ENCODE measurements at places on chromosomes 7 and 10.

DNA sequence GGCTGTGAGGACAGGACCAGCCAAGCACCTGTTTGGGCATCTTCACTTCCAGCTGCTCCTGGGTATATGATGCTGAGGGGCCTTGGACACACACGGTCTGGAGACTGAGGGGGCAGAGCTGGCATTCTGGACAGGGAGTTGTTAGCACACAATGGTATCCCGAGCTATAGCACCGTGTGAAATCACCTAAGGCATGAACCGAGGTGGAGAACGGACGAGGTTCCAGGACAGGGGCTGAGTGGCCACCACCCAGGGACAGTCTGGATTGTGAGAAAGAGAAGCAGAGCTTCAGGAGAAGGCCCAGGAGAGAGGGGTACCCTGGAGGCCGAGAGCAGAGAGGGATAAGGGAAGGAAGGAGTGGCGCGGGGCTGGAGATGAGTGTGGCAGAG is 571.8 kb downstream of the TCERG1L start:
- no peak for ATAC-seq

- no peak for ATAC-seq
Observed at GRCh38 chr7:147978651-147979050, 611.9 kb upstream of the C7orf33 start.

DNA sequence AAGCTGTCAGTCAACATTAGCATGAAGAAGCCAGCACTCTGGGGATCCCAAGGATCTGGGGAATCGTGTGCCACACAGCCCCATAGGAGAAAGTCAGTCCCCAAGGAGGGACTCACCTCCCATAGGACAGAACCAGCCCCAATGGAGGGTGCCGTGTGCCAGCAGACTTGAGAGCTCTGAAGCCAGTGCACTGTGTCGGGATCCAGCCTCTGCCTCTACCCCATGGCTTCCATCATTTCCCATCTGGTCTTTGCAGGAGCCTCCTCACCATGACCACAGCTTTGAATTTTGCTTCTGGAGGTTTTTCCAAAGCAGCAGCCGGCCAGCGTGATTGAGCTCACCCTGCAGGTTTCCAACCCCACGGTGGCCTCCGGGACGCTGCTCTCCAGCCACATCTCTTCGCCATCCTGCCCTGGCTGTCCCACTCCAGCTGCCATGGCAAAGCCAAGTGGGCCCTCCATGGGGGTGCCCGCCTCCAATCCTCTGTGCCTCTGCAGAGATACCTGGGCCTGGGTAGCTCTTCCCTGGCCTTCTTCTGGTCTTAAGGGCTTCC is 171.8 kb upstream of the SHH start:
- ATAC-seq = no peak

GRCh38 chr7:157886711-157887110 is 549.9 kb downstream of the DNAJB6 start:
- no peak for ATAC-seq

GRCh38 chr7:42790196-42790595 is 121.7 kb downstream of the C7orf25 start:
- no peak for ATAC-seq

- ATAC-seq = peak; percentile 46
Observed at GRCh38 chr7:22109761-22110160, 164.1 kb upstream of the CDCA7L start.

DNA sequence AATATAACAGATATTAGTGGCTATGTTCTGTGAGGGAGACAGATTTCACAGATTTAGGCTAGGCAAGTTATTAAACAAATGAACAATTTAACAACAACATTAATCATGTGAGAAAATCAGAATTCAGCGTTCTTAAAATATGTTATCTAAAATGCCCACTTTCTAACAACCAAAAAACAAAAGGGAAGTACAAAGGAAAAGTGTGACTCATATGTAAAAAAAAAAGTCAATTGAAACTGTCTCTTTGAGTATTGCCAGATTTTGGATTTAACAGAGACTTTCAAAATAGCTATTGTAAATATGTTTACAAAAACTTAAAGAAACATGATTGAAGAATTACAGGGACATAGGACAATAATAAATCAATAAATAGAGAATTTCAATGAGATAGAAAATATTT is 34.8 kb upstream of the ARHGAP22 start:
- no peak for ATAC-seq

DNA sequence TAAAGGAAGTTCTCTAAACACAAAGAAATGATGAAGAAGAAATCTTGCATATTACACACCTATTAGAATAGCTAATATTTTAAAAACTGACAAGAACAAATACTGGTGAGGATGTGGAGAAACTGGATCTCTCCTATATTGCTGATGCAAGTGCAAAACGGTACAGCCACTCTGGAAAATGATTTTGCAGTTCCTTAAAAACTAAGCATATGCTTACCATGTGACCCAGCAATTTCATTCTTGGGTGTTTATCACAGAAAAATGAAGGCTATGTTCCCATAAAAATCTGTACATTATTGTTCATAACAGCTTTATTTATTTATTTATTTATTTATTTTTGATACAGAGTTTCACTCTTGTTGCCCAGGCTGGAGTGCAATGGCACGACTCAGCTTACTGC is 14.9 kb upstream of the PLEKHA1 start:
- no peak for ATAC-seq

GRCh38 chr7:129769866-129770808 is 158.6 kb downstream of the NRF1 start:
- no peak for ATAC-seq

DNA sequence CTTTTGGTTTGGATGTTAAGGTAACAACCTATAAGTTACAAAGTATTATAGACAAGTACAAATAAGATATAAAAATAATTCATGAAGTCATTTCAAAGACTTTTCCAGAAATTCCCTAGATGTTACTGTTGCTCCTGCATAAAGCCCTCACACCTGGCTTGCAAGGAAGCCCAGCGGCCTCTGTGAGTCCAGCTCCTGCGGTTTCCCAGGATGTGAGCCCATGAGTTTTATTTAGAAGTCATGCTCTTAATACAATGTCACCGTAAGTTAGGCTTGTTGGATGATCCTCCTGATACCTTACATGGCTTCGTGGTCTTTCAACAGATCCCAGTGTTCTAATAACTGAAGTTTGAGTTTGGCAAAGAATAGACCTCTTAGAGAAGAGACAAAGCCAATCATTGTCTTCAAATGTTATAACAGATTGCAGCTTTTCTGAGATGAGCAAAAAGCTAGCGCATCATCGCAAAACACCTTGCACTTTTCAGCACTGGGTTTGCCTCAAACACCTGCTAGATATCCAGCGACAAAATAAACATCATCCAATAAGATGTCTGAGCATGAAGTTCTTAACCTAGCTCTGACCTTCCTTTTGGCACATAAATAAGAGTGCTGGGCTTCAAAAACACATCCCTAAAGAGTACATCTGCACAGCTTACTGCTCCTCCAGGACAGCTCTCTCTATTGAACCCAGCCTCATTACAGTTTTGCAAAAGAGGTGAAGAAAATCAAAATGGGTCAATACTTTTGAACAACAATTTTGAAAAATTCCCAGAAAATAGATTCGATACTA is 3.6 kb downstream of the FAM171A1 start:
- ATAC-seq = no peak

DNA sequence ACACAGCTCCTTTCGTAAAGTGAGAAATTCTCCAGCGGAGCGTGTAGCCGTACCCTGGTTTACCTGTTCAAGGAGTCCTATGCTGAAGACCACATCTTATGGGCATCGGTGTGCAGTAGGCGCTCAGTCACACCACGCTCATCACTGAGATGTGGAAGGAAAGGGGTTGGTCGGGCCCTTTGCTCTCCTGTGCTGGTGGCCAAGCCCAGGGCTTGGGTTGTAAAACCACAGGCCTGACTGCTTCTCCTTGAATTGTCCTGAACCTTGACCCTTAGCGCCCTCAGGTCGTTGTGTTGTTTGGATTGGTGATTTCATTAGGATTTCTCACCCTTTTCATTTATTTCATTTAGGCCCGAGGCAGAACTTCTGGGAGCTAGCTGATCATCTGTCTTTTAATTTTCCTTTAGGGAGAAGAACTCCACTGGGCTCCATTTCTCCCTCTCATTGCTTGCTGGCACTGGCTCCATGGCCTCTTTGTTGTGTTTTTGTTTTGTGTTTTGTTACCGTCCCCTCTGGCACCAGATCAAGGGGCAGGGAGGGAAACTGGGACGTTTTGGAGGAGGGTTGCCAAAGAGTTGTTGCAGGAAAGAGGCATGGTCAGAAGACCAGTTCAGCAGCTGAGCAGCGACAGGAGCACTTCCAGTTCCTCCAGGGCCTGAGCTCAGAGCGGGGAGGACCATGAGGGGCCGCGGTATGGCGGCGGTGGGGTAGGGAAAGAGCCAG is 511.4 kb upstream of the GALNT17 start:
- no peak for ATAC-seq

DNA sequence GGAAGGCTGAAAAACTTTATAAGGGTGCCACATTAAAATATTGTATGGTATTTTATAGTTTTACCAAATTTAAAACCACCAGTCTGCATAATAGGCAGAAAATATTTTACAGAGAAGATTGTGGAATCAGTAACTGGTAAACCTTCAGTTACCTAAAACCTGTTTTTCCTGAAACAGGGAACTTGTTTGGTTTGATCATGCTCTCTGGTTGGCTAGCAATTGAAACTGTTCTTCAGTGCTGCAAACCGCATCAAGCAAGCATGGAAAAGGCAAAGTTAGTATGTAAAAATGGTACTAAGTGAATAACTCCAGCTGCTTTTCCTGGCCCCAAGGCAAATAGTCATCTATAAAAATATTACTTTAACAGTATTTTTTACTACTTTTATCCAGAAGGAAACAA is 316.9 kb upstream of the LRRN3 start:
- no peak for ATAC-seq

- peak; percentile 82 for ATAC-seq
Observed at GRCh38 chr10:22911889-22912762, 15.7 kb upstream of the ARMC3 start.

GRCh38 chr7:80552031-80552694 is 40.3 kb upstream of the GNAT3 start:
- no peak for ATAC-seq

GRCh38 chr10:70271996-70272924 is 11.5 kb downstream of the NPFFR1 start:
- ATAC-seq = peak; percentile 34

DNA sequence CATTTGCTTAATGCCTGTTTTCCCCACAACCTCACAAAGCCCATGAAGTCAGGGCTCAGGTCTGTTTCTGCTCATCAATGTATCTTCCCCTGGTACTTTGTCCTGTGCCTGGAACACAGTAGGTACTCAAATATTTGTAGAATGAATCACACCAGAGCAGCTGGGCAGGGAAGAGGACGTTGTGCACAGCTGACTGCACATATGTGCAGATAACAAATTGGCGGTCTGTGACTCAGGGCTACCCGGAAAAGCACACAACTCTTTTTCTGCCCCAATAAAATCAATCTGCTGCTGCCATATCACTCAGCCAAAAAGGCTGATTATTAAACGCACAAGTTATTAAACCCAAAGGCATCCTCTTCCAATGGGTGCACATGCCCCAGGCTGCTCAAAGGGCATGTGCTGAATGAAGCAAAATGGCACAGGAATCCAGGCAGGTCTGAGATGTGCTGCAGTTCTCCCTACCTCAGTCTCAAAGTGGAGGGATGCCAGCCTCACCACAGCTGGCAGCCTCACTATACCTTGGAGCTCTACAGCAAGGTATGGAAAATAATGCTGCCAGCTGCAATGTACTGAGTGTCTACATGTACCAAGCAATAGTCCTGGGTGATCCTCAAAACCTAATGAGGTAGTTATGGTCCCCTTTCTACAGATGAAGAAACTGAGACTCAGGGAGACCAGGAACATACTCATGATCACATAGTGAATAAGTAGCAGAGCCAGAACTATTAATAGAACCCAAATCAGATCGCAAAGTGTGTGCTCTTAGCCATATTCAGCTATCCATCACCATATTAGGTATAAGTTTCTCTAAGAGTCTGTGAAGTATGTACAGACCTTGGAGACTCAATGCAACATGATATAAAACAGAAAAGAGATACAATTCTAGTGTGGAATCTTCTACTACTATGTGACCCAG is 43.4 kb downstream of the SORBS1 start:
- no peak for ATAC-seq

- ATAC-seq = no peak
Observed at GRCh38 chr10:1684991-1685390, 52.3 kb downstream of the ADARB2 start.

GRCh38 chr10:114043532-114044246 is at the start of gene ADRB1:
TSS of gene ADRB1 (plus strand) at chr10:114043866. CDS start at chr10:114044133, 267 bp downstream.
- ATAC-seq = peak; percentile 60

DNA sequence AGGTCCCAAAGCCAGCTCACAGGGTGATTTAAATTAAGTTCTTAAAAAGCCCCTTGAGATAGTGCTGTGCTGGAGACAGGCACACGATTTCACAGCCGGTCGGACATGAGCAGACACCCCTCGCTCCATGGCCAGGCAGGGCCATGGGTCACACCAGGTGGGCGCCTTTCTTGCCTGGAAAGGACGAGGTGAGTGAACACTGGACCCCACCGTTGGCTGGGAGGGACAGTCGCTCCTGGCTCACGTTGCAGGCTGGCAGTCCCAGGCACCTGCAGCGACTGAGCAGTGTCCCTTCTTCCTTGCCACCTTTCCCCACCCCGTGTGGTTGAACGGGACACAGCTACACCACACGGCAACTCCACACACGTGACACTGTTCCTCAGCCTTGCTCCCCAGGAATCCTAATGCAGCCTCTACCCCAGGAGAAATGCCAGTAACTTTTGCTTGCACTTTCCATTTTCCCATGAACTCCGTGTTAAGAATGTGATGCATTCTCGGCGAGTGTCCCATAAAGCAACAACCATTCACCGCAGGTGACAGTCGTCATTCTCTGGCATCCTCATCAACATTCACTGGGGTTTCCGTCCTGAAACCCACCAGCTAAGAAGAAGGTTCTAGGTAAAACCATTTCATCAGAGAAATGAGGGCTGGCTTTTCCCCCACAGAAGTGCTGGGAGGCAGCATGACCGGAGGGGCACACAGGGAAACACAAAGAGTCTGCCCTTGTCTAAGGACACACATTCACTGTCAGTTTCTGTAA is 217.4 kb downstream of the ZMYND11 start:
- ATAC-seq = no peak

GRCh38 chr10:114902151-114902550 is 35.8 kb upstream of the TRUB1 start:
- peak; percentile 81 for ATAC-seq

- ATAC-seq = peak; percentile 76
Observed at GRCh38 chr7:136018104-136018503, 40.9 kb upstream of the MTPN start.

GRCh38 chr7:149796287-149796860 is 23.0 kb upstream of the ZNF467 start:
- ATAC-seq = no peak

DNA sequence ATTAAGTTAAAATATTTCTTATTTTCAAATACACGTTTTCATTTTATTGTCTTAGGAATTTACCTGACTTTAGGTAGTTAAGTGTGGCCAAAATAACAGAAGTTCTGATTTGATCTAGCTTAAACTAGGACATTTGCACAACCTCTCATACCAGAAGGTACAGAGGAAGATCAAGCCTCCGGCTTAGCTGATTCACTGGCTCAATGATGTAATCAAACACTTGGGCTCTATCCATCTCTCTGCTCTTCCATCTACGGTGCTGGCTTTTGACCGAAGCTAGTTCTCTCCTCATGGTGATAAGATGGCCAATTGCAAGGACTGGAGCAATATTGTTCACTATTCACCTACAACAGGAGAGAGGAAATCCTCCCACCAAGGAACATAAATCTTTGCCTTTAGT is 12.2 kb upstream of the HYCC1 start:
- no peak for ATAC-seq

- ATAC-seq = no peak
Observed at GRCh38 chr10:42242135-42242805, 396.1 kb downstream of the ZNF33B start.

Measured in SK-N-SH treated with all-trans-retinoic acid at 6 μM for 48 hours (cell line).